ENCODE measurements at places on chromosomes 4 and X.
A peak's percentile ranks its signal among the peaks of the same experiment; 100 is the strongest.

- no peak for DNase-seq
Observed at GRCh38 chrX:64580035-64580434, 184.8 kb upstream of the MTMR8 start.

- no peak for DNase-seq
Observed at GRCh38 chr4:161841759-161842158, 322.0 kb downstream of the FSTL5 start.

DNA sequence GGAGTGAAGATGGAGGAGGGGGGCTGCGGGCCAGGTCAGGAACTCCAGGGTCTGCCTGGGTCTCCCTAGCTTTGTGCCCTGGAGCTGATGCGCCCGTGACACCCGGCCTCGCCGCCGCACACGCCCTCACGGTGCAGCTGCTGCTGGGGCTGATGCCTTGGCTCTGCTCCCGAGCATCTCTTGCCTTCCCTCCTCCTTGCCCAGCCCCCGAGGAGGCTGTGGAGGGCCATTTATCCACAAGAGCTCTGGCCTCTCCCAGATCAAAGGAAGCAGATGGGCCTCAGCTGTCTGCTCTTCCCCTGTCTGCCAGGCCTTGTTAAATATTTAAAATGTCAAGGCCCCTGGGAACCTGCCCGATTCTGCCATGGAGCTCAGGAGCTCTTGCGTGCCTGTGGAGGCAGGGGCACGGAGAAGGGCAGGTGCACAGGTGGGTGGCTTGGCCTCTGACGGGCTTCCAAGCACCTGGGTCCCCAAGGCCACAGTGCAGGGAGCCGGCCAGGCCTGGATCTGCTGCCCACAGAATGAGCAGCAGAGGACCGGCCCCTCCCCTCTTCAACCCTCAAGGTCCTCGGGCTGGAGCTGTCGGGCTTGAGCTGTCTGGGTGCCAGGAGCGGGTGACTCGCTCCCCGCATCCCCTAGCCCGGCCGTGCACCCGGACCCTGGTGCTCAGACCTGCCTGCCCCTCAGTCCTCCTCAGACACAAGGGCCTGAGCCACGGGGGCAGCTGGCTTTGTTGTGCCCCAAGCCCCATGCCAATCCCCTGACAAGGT lies 20.3 kb downstream of the ATP2B3 start:
- no peak for DNase-seq

DNA sequence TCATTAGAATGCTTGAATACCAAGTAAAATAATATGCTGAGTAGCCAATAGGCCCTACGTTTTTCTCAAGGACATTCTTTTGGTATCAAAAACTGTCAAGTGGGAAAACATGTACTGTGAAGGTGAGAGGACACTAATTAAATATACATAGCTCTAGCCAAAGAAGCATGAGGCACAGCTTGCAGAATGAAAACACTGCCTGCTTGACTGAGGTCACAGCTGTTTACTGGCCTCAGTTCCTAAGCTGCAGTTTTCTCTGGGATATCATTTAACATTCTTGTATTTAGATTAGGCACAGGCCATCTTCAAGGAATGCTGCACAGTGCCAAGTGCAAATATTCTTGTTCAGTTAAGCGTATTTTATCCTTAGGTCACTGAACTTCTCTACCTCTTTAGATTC lies 78.6 kb downstream of the NAP1L3 start:
- DNase-seq: no peak

- no peak for DNase-seq
Observed at GRCh38 chr4:40648742-40649281, 19.1 kb upstream of the RBM47 start.

DNA sequence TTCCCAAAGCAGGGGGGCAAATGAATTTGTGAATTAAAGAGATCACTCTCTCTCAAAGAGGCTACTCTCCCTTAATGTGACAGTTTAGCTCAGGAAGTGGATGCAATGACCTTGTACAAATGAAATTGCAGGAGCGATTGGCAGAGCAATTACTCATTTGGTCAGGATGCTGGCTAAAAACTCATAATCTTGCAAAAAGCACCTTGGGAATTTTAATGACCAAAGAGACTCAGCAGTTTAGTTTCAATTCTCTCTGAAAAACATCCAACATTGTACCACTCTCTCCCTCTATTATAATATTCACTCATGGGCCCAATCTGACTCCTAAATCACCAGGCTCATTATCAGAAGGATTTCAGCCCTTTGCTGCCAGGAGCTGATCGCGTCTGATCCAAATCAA lies 26.1 kb downstream of the PDGFC start:
- DNase-seq: no peak

DNA sequence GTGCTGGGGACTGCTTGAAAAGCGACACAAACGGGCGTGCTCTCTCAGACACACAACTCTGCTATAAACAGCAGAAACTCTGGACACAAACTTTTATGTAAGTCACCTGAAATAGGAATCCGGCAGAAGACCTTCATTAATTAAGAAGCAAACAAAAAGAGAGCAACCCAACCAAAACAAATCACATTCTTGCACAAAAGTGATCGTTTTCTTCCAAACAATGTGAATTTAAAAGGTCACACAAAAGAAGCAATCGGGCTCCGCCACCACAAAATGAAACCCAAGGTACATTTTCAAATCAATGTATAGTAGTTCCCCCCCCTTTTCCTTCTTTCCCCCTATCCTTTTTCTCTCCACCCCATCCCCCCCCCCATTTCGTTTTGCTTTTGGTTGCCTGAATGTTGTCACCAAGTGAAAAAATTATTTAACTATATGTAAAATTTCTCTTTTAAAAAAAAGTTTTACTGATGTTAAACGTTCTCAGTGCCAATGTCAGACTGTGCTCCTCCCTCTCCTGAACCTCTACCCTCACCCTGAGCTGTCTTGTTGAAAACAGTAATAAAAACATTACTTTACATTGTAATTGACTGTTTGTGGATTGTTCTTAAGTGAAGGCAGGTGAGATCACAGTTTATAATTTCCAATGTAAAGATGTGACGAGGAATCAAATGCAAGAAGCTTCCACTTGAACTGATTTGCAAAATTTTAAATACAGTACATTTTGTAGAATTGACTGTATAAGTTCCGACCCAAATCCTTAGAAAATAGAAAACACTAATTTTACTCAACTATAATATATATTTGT lies 2.4 kb downstream of the MAB21L2 start:
- no peak for DNase-seq

GRCh38 chrX:146854281-146854680 lies 39.7 kb upstream of the CXorf51A start:
- DNase-seq: no peak

DNA sequence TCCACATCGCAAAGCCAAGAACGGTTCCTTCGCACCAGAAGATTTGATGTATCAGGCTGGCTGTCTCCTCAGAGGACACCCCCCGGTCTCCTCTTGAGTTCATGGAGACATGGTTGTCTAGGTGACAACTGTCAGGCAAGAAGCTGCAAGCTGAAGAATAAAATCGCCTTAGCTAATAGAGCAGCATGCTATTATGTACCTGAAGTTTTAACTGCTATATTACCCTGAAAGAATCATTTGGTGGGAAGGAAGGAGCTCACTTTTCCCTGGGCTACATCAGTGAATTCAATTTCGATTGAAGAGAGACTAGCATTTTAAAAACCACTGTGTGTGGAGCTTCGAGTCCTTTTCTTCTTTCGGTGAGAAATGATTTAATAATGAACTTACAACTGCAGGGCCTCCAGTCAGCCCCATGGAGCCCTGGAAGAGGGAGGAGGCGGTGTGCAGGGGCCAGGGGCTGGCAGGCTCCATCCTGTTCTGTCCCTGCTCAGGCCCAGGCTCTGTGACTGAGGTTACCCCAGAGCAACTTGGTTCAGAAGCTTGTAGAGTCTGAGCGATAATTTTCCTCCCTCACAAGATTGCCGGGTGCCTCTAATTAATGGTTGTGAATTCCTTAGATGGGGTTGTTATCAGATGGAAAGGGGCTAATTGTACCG lies 191.3 kb downstream of the MID1IP1 start:
- DNase-seq: no peak

DNA sequence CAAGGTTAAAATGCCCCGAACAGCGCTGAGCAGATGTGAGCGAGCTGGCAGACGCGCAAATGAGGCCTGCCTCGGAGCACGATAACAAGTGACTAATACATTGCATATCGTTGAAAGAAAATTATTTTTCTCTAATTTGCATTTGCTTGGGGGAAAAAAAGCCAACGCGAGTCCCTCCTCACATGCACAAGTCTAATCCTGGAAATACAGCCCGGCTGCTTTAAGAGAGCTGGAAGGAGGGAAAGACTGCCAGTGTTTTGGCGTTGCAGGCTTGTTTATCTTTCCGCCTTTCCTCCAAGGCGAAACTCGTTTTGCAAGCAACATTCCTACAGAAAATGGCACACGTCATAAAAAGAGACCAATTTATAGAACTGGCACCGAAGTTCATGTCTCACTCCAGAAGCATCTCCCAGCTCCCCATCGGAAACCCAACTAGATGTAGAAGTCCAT lies 12.6 kb downstream of the BCOR start:
- DNase-seq: no peak

DNA sequence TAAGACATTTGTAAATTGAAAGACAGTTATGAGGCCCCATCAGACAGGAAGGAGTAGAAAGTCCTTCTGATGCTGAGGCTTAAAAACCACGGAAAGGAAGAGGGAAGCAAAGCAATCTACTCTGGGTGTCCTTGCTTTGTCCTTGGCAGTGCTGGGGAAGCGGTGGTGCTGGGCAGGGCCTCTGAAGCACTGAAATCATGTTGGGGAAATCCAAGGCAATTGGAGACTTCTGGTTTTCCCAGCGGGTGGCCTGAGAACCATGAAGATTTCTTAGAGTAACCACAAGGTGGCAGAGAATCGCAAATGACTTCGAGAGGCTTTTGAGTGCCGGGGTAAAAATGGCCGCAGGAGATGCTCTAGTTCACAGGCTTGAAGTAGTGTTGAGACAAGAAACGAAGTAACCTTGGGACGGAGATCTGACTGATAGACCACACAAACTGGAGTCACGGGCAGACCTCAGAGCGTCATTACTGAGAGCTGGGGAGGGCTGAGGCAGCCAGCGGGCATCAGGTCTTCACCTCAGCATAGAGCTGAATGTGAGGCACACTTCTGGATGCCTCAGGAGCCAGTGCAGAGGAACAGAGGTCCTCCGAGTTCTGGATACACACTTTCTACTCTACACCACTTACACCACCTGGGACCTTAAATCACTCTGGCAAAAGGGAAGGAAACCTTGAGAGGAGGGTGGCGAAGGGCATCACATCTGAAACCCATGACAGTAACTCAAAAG lies 130.7 kb upstream of the GPRIN3 start:
- DNase-seq: peak; percentile 80

DNA sequence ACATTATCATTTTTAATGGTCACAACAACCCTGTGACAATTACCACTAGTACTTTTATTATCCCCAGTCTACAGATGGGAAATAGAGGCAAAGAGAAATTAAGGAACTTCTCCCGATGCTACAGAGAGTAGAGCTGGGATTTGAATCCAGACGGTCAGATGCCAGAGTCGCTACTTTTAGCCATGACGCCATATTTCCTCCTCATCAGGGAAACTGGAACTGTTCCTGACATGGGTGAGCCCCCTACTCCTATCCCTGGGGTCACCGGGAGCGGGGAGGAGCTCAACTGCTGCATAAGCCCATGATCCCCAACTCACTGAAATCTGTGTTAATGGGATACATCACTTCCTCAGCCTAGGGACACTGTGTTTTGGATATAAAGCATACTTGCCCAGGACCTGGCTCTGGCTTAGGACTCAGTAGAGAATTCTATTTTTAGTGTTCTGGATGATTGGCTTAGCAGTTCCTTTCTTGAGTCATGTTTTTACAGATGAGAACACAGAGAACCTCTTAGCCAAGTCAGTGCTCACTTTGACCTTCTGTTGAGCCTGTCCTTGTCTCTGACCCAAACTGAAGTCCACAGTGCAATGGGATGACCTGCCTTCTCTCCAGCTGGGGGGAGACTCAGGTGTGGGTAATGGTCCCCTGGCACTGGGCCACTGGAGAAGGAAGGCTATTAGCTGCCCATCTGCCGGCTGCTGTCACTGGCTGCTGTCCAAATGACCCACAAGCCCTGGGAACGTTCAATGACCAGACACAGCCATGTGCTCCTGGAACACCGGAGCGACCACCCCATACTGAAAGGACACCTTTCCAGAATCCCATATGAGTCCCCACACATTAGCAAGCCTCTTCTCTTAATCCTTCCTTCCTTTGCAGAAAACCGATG lies 90.8 kb upstream of the SHISA3 start:
- no peak for DNase-seq

GRCh38 chr4:56261027-56261426 lies 126.3 kb downstream of the AASDH start:
- peak; percentile 81 for DNase-seq

- no peak for DNase-seq
Observed at GRCh38 chrX:147173594-147173993, 359.1 kb upstream of the CXorf51A start.

DNA sequence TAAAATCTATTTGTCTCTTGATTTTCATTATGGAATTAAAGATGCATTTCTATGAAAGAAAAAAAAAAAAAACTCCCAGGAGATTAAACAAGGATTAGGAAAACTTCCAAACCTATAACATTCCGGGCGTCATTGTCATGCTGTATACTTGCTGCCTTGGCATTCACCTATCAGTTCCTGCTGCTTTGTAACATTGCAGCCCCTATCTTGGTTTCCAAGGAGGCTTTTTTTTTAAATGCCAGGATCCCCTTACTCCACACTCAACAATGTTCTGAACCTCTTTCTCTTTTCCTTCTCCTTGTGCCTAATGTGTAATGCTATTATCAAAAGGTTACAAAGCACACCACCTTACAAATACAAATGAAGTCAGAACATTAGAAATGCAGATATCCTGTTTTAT lies 20.5 kb upstream of the BEND4 start:
- no peak for DNase-seq

DNA sequence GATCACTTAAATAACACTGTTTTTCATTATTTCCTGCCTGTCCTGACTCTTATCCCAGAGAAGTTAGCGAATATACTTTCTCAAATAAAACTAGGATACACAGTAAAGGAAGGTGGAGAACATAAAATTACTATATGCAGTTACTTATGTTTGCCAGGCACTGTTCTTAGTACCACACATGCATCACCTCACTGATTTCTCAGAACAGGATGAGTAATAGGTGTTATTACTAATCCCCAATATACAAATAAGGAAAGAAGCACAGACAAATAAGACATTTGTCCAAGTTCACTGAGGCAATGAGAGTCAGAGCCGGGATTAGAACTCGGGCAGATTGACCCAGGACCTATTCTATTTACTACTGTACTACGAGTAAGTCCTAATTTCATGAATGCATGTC lies 91.7 kb downstream of the CORIN start:
- DNase-seq: no peak

- DNase-seq: no peak
Observed at GRCh38 chr4:95394752-95395306, 153.9 kb downstream of the UNC5C start.

- no peak for DNase-seq
Observed at GRCh38 chr4:165199286-165199685, 8.1 kb upstream of the KLHL2 start.

- DNase-seq: no peak
Observed at GRCh38 chr4:108052558-108053120, 63.0 kb downstream of the HADH start.

DNA sequence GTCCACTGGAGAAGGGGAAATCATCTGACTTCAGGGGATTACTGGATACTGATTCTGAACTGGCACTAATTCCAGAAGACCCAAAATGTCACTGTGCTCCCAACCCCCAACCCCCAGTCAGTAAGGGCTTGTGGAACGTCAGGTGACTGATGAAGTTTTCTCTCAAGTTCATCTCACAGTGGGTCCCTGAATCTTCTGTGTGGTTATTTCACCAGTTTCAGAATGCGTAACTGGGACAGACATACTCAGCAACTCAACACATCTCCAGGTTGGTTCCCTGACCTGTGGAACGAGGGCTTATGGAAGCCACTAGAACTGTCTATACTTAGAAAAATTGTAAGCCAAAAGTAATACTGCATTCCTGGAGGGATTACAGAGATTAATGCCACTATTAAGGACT lies 45.3 kb downstream of the DDX60L start:
- no peak for DNase-seq

All from activated CD4-positive, alpha-beta T cell treated with anti-CD3 and anti-CD28 coated beads, Interleukin-2, amount 10 ng/mL, durations not matched to agents 24 days and 14 days (primary cell).